ENCODE measurements at places on chromosomes 6 and 20.

DNA sequence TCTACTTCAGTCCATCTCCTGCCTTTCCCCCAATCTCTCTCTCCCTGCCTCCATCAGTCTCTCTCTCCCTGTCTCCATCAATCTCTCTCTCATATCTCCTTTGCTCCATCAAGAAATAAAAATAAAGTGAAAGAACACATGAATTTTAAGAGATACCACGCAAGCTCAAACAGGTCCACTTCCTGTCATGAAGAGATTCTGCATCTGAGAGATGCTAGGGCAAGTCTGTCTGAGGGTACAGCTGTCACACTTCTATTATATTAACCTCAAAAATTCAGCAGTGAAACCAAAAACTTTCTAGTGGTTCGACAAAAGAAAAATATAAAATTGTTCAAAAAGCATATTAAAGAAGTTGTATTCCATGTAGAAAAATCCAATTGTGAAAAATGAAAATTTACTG lies 296.8 kb upstream of the RSPO3 start:
- no peak for DNase-seq

GRCh38 chr20:25145131-25145530 lies 50.4 kb upstream of the ENTPD6 start:
- no peak for DNase-seq

DNA sequence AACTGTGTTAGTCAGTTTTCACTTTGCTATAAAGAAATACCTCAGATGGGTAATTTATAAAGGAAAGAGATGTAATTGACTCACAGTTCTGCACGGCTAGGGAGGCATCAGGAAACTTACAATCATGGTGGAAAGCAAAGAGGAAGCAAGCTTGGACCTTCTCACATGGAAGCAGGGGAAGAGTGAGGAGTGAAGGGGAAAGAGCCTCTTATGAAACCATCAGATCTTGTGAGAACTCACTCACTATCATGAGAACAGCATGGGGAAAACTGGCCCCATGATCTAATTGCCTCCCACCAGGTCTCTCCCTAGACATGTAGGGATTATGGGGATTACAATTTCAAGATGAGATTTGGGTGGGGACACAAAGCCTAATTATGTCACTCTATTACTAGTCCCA lies 41.3 kb upstream of the PLAGL1 start:
- DNase-seq: no peak

DNA sequence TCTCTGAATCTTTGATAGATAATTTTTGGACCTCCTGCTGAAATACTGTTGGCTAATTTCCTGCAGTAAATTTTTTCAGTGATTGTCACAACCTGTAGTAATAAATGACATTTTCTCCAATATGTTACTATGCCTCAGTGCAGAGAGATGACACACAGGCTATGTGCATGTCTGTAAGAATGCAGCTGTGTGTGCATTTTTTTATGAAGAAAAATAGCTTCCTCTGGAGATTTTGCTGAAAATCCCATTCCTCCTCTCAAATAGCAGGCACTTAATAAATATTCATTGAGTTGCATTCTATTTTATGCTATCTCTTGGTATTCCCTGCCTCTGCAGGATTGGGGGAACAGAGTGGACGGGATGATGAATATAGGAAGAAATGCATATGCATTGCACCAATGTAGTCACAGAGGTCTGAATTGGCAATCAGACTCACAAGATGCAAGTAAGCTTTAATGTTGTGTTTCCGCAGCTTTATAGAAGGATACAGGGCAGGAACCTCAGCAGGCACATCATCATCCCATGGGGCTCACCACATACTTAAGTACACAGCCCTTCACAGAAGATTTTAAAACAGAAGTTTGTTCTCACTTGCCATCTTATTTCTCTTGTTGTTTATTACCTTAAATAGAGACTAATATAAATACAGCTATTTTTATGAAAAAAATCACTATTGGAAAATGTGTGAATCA lies 474.7 kb downstream of the EPM2A start:
- DNase-seq: no peak

- DNase-seq: no peak
Measured at GRCh38 chr6:39402239-39402751, 79.8 kb upstream of the KCNK16 start.

DNA sequence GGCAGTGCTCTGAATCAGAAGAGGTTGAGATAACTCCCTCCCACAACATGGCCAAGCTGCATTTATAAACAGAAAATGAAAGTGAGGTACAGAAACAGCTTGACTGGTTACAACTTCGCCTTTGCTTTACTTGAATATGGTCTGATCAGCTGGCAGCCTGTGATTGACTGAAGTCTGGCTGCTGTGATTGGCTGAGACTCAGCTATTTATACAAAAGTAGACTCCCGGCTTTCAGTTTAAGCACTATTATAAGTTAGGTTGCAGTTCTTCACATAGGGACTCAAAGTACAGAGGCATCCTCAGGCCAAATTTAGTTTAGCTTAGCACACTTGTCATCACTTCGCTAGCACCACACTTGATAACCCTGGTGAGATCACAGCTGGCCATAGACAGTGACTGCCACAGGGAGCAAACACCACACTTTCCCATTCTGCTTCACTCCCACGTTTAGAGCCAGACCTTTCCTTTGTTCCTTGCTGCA lies 362.6 kb downstream of the EPM2A start:
- no peak for DNase-seq

- peak; percentile 53 for DNase-seq
Measured at GRCh38 chr20:57657535-57658446, 37.6 kb upstream of the ZBP1 start.

DNA sequence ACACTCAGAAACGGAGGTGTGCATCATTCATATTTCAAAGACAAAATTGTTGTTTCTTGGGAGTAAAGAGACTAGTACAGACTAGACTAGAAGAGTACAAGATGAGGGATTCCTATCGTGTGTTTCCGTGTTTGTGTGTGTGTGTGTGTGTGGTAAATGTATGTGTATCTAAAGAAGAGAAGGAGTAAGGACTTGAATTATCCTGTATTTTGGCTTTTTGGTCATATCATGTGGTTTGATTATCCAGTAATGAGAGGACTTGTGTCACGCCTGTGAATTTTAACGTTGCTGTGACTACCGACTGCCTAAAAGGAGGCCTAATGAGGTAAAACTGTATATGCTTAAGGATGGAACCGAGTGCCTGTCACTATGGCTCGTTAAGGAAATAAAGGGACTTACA lies 44.4 kb upstream of the MAP7 start:
- DNase-seq: no peak

DNA sequence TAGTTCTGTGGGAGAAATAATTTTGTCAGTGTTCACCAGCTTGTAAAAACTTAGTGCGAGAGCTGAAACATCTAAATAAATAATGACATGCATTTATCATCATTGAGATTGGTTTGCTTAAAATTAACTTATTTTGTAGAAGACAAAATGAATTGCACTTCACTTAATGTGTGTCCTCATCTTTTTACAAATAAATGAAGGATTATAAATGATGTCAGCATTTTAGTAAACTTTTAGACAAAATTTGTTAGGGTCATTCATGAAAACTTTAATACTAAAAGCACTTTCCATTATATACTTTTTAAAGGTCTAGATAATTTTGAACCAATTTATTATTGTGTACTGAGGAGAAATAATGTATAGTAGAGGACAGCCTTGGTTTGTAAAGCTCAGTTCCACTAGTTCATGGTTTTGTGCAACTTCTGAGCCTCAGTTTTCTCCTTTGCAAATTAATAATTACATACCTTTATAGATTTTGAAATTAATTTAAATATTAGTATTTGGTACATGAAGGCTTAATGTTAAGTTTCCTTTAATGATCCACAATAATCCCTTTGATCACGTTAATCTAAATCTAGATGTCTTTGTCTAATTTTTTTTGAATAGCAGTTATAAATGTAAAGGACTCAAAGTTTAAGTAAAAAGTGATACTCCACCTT lies 9.2 kb downstream of the LOC128125822 start:
- no peak for DNase-seq

GRCh38 chr6:156992020-156992804 lies 215.0 kb downstream of the ARID1B start:
- no peak for DNase-seq

DNA sequence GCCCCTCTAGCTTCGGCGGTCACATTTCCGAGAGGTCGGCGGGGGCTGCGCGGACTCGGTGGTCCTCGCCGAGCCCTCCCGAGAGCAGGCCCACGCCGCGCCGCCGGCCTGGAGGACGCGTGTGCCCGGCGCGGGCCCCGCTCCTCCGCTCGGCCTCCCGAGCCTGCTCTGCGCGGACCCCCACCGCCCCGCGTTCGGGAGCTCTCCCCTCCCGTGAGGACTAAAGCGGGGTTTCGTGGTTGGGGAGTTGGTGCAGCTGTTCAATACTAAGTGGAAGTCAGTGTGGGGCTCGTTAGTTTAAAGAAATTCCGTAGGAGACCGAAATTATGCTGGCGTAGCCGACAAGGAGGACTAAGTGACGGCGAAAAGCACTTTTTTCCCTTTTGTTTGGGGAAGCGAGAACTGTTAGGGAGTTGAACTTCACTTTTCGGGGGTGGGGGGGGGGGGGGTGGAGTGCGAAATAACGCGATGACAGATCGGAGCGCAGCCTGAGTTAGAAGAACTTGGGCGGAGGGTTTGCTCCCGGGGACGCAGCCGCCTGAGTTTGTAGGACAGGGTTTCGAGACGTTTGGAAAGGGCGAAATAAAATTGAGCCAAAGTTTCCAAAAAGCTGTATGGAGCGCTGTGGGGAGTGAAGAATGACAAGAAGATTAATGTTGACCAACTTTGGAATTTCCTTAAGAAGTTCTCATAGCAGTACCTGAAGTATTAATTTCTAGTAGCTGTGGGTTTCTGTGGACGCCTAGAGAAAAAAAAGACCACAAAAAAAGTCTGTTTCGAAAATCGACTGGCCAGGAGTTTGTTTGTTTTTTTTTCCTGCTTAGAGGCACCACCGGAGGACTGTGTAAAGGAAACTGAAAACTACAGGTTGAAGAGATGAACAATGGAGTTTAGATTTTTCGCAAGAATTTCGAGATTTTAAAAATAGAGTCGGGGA lies 1.4 kb downstream of the QKI start:
- DNase-seq: peak; percentile 52

- DNase-seq: no peak
Measured at GRCh38 chr6:144158133-144158532, 7.8 kb downstream of the STX11 start.

GRCh38 chr6:44042261-44042988 lies 84.8 kb downstream of the MRPL14 start:
- no peak for DNase-seq

DNA sequence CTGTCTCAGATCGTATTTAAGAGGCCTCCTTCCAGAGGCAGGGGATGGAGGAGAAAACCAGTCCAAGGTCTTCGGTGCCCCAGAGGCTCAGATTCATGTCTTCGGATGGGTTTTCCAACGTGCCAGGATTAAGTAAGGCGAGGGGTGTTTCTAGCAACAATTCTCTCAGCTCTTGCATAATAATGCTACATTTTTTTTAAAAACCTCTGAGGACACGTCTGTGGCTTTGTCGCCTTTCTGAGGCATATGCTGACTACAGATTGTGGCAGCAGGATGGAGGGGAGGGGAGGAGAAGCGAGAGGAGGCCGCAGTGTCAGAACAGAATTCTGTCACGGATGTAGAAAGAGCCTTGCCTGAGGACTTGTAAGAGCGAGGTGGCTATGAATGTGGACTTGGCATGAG lies 17.7 kb upstream of the CCDC167 start:
- DNase-seq: peak; percentile 70

GRCh38 chr6:137089305-137089704 lies 44.5 kb upstream of the IL20RA start:
- DNase-seq: no peak

DNA sequence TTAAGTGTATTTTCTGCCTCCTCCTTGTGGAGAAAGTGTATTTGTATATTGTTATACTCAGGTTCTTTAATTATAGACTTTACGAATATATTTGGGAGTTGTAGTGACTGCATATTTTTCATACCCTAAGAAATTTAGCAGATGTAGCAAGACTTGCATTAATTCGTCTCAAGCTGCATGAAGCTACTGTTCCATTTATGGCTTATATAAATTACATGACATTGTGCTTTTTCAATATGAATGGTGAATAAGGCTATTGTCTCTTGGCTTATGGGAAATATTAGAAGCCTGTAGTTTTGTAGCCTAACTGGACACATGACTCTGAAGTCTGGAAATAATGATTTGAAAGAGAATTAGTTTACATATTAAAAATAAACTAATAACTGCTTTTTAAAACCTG lies 2.4 kb downstream of the ADGRG6 start:
- DNase-seq: no peak

DNA sequence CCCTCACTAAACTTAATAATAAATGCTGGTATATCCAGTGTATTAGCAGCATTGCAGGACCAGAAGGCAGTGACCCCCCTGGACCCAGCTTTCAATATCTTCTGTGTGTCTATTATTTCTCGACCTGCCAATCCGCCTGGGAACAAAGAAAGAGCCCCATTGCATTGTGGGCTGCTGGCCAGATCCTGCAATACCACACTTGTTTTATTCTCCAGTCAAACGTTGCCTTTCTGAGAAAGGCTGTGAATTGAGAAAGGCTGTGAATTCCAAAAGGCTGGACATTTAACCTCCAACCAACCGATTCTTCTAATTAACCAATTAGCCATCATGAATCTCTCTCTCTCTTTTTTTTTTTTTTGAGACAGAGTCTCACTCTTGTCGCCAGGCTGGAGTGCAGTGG lies 1.5 kb upstream of the MTO1 start:
- no peak for DNase-seq

DNA sequence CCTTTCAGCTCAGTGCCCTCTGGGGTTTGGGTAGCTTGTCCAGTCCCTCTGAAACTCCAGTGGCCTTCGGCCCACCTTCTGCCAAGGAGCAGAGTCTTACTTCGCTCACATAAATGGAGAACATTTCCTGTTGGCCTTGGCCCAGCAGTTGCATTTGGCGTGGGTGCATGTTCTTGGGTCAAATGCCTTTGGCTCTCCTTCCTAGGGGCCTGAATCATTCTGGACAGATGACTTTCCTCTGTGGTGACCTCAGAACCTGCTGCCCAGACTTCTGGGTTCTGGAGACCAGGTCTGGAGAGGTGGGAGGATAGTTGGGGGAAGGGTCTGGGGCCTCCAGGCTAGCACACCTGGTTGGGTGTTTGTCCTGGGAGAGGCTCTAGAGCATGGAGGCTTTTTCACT lies 29.3 kb downstream of the BCAS4 start:
- no peak for DNase-seq

All from stimulated activated naive CD8-positive, alpha-beta T cell treated with anti-CD3 and anti-CD28 coated beads, Interleukin-15, Interleukin-2, amounts not matched to agents 100 U/mL and 50 U/mL, for 24 hours (primary cell).